ENCODE measurements at places on chromosomes 1 and 21.

DNA sequence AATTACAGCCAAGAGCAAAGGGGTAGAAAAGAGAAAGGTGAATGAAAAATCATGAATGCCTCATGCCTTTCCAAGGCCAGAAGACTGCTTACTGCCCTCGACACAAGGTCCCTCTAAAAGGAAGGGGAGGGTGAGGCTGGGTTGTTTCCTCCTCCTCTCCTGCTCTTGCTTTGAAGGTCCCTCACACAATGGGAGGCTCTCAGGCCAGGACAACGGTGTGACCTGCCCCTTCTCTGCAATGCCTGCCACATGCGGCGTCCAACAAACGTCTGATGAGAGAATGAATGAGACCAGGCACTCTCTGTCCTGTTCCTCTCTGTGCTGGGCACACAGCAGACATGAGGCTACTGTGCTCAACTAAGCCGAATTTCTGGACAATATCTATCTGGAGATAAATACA, 51.3 kb downstream of the SSBP3 start:
- DNase-seq, result no peak

DNA sequence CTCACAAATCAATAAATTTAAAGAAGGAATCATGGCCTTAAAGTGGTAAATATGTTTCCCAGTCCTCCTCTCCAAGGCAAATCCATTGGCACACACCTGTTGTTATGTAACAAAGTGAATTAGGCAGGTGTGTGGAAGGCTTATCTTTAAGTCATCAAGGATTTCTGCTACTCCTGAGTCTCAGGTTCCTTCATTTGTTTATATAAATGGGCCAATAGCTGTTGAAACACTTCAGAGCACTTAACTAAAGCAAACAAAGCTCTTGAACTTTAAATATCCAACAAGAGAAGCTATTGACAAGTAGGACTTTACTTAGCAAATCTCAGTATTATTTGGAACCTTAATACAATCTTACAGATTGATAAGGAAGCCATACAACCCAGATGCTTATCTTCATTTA, 99.3 kb upstream of the ESRRG start:
- DNase-seq, result no peak

DNA sequence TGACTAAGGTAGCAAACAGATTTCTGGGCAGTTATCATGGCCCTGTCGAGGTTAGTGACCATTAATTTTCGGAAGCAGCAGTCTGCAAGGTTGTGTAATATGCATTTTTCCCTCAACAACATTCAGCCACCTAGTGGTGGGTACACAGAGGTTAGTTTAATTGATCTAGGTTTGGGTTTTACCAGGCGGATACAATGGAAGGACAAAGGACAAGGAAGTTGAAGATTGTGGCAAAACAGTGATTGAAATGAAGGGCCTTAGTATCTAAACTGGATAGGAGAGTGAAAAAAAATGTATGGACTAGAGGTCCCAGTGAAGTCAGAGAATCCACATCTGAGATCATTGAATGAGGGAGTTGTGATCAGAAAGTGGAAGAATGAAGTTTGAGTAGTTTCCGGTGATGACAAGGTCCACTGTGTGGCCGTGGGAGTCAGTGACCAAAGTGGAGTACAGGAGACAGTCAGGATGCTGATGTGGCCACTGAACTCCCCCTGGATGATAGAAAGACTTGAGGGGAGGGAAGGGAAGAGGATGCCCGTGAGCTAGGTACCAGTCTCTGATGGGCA, 2.8 kb downstream of the ARMH1 start:
- no peak for DNase-seq

- no peak for DNase-seq
These were observed 1.6 kb upstream of the METTL25B start for GRCh38 chr1:156726549-156727226.

- DNase-seq, result no peak
These were observed 16.2 kb downstream of the RHBDL2 start for GRCh38 chr1:38925391-38925790.

- peak; percentile 50 for DNase-seq
These were observed 914 bp upstream of the ADGRB2 start for GRCh38 chr1:31765041-31765467.

DNA sequence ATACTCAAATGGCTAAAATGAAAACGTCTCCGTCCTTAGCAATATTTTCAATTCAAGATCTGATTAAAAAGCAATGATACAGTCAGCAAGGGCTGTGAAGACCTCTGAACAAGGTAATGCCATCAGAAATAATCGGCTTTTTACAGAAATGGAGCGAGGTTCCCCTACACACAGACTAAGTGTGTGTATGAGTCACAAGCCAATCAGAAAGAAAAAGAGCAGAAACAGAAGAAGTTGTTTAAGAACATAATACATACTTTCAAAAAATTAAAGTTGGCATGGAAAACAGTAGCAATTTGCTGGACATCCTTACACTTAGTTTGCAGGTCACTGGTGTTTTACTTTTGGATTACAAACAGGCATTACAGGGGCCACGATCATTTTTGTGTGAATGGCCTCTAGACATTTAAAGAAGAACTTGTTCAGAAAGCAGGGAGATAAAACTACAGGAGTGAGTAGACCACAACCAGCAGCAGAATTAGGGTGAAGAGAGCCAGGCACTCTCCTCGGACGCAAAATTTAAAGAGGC, 350.0 kb upstream of the RUNX1 start:
- no peak for DNase-seq

GRCh38 chr1:61289232-61290098, 207.1 kb downstream of the NFIA start:
- no peak for DNase-seq

- DNase-seq, result no peak
These were observed 98.9 kb upstream of the KCNK1 start for GRCh38 chr1:233514946-233515391.

- DNase-seq, result no peak
These were observed 162.7 kb downstream of the DNM3 start for GRCh38 chr1:172003766-172004530.

DNA sequence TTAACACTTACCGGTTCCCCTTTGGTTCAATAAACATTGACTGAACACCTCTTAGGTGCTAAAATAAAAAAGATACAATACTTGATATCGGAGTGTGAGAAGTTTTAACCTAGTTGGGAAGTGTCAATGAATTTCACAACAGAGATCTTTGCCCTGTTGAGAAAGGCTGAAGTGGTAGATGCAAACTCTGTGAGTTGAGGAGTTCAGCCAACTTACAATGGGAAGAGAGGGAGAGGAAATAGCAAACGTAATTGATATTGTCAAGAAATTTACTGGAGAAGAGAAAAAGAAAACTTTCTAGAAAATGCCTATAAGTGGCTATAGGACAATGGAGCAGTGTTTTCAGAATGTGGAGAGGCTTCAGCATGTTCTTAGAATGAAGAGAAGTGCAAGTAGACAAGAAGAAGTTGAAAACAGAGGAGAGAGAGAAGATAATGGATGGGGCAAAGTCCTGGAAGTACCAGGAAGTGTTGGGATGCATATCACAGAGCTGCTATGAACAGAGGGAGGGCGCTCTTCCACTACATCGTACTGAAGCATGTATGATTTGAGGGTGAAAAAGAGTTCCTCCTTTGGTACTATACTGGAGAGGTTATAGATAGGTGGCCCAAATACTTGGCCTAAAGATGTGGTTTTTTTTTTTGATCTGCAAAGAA, 48.9 kb downstream of the MEF2D start:
- no peak for DNase-seq

GRCh38 chr1:151579436-151580225, 32.2 kb upstream of the SNX27 start:
- DNase-seq, result no peak

DNA sequence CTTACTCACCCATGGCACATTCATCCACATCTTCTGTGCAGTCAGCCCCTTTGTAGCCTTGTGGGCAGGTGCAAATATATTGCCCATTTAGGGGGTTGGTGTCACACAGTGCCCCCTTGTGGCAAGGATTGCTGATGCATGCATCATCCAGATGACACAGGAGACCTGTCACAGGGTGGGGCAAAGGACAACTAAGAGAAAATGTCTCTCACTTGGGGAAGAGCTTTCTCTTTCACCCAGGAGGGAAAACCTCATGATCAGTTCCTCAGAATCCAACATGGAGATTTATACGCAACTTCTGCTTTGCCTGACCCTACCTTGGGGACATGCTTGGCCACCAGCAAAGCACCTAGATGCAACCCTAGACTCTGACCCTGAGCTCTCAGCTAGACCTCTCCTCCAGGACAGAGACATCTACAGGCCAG, 71.8 kb upstream of the ADAM30 start:
- DNase-seq, result peak; percentile 7

- no peak for DNase-seq
These were observed 38.7 kb downstream of the JUN start for GRCh38 chr1:58745117-58745516.

GRCh38 chr1:61607448-61607847, 117.5 kb downstream of the TM2D1 start:
- DNase-seq, result no peak

GRCh38 chr1:172134087-172134731, 286.3 kb upstream of the C1orf105 start:
- DNase-seq, result no peak

- DNase-seq, result no peak
These were observed 290.4 kb upstream of the POU3F1 start for GRCh38 chr1:38336961-38337360.

DNA sequence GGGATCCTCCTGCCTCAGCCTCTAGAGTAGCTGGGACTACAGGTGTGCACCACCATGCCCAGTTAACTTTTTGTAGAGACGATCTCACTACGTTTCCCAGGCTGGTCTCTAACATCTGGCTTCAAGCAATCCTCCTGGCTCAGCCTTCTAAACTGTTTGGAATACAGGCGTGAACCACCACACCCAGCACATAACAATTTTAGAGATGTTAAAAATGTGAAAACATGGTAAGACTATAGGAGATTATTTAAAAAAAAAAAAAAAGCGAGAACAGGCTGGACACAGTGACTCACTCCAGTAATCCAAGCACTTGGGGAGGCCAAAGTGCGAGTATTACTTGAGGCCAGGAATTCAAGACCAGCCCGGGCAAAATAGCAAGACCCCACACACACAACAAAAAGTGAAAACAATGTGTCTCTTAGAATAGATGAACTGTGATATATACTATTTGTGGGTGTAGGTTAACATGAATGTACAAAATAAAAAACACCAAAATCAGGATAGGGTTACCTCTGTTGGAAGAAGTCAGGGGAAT, 19.6 kb downstream of the CCDC18 start:
- no peak for DNase-seq

DNA sequence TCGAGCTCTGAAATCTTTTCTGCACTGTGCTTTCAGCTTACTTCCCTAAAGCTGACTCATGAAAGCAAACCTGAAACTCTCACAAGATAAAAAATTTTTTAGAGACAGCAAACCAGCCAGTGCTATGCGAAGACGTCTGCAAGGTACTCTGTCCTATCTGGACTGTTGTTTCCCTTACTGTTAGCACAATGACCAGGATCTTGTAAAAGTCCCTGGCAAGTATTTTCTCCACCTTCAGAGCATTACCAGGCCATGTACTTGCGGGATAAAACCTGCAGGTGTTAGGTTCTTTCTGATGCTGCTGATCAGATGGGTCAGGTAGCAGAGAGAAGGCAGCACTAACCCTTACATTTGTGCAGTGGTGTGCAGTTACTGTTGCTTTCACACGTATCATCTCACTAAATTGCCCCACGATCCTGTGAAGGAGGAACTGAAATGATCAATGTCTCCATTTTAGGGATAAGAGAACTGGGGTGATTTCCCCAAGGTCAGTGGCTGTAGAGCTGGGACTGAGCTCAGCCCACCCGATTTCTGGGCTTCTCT, 56.6 kb downstream of the PLXNA2 start:
- no peak for DNase-seq

- no peak for DNase-seq
These were observed 45.3 kb upstream of the EPHA8 start for GRCh38 chr1:22517956-22518355.

DNA sequence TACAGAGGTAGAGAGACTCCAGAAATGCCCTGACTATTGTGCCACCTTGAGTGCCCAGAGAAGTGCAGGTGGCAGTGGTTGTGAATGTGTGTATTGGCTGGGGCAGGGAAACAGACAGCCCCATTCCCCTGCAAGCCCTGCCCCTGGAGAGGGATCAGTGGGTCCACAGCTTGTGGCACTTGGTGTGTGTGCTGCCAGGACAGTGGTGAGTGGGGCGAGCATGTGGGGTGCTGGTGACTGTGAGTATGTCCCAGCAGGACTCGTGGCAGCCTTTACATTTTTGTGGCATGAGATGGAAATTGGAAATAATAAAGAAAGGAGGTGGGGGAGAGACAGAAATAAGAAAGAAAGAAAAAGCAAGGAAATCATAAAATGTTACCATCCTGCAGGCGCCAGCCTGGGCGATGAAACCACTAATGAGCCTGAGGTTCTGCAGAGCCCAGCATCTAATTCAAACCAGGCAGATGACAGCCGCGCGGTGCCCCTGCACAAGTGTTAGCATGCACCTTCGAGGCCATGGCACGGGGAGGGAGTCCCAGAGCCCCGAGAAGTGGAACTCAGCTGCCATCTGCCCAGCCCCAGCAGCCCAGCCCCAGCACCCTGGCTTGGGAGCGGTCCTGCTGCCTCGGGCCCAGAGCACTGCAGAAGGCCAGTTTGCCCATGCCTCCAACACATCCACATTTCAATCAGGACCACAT, 49.1 kb upstream of the ZBTB40 start:
- no peak for DNase-seq

DNA sequence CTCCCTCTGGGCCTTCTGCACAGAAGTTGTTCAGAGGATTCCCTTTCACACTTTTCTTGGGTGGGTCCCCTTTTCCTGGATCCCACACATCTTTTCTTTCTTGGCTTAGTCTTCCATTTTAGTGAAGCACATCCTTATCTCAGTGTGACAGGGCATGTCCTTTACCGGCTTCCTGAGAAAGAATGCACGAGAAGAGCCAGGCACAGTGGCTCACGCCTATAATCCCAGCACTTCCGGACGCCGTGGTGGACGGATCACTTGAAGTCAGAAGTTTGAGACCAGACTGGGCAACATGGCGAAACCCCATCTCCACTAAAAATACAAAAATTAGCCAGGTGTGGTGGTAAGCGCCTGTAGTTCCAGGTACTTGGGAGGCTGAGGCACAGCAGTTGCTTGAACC, 22.1 kb upstream of the PSMB2 start:
- no peak for DNase-seq

DNA sequence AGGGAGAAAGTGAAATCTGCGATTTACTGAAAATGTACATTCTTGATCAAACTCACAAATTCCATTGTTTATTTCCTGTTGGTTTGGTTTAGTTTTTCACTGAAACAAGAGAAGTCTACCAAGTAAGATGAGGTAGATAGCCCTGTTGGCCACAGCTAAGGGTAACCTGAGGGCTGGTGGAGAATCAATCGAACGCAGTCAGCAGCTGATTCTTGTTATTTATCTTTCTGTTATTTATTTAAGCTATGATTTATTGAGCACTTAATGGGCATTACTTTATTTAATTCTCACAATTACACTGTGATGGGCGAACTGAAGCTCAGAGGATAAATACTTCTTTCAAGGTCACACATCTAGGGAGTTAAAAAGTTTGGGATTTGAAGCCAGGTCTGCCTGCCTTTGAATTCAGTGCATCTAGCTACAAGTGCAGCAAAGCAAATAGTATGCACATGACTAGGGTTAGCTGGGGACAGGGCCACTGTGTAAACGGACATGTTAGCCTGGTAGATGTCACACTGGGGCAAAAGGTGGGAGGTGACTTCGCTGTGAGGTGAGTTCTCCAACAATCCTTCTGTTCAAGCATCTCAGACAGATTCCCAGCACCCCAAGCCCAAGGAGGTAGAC, 106.5 kb upstream of the GADD45A start:
- DNase-seq, result no peak
